ENCODE measurements at places on chromosomes 11 and 22. TPM values are rescaled to one million over a fixed set of nuclear protein-coding genes. Genes with fewer than 3 reads are reported as not detected.

DNA sequence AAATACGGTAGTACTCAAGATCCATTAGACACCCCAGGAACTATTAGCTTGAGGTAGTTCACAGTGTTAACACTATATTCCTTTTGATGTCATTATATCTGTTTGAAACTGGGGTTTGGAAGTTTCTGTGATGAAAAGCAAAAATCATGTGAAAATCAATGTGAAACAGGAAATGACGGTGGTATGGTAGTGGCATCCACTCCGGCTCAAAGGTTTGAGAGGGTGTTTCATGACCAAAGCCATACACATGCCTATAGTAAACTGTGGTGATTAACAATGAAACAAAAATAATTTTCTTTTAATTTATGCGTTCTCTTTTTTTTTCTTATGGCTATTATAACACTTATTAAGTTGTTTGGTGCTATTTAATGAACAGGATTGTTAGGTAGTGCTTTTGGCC, 10.9 kb downstream of the RAB38 start:
- no peak for DNase-seq

- DNase-seq, result no peak
Observed at GRCh38 chr11:92703449-92703830, 266.0 kb upstream of the MTNR1B start.

- DNase-seq, result peak; percentile 89
Observed at GRCh38 chr11:117843666-117844484, 19.3 kb upstream of the FXYD2 start.

GRCh38 chr11:119666061-119666460, 62.9 kb downstream of the NECTIN1 start:
- DNase-seq, result no peak

DNA sequence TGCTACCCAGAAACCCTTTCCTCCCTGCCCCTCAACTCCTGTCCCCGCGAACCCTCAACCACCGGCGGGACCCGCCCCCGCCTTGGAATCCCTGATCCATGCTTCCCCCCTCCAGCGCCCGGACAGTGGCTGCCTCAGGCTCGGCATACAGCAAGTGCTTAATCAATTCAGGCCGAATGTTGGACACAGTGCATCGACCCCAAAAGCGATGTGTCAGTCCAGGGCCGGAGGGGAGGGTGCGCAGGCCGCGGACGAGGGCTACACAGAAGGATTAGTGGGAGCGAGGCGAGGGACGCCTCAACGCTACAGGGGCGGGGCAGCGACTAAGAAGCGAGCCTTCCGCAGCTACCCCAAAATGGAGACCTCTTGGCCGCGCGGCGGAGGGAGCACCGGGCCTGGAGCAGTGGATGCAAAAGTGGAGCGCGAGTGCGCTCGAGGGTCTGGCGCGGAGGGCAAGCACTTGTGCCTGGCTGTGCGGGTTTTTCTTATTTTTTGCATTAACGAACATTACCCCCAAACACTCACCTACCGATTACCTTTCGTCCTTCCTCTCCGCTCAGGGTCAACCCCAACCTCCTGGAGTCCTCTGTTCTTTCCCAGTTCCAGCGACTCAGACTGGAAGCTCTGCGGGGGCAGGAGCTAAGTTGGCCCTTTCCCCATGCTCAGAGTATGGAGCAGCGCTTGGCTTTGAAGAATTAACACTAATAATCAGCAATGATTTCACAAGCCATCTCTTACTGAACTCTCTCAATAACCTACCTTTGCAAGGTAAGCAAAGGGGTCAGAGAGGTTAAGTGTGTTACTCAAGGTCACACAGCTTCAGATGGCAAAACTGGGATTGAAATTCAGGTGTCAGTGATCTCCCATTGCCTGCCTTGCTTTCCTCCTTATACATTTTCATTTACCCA, 30.0 kb upstream of the WNT11 start:
- peak; percentile 84 for DNase-seq

GRCh38 chr11:103862802-103863174, 173.7 kb upstream of the DDI1 start:
- DNase-seq, result no peak

GRCh38 chr11:83583757-83584366, 297.7 kb upstream of the CCDC90B start:
- no peak for DNase-seq

DNA sequence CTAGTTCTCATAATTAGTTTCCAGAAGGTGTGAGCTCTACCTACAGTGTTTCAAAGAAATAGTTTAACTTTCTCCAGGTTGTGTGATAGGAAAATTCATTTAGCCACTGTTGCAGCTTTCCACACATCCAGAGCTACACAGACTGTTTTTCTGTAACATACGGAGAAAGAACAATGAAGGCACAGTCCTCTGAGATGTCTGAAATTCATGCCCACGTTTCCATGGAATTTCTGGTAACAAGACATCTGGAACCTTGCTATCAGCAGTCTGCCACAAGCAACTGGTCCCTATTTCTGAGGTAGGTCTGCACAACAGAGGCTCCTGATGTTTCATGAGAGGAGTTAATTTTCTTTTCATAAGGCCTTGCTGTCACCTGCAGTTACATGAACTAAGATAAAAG, 273.3 kb upstream of the C11orf87 start:
- DNase-seq, result no peak

GRCh38 chr11:73647459-73648100, 1.2 kb downstream of the PLEKHB1 start:
- DNase-seq, result peak; percentile 96

GRCh38 chr11:57982776-57983175, 40.9 kb upstream of the OR9Q1 start:
- DNase-seq, result no peak

DNA sequence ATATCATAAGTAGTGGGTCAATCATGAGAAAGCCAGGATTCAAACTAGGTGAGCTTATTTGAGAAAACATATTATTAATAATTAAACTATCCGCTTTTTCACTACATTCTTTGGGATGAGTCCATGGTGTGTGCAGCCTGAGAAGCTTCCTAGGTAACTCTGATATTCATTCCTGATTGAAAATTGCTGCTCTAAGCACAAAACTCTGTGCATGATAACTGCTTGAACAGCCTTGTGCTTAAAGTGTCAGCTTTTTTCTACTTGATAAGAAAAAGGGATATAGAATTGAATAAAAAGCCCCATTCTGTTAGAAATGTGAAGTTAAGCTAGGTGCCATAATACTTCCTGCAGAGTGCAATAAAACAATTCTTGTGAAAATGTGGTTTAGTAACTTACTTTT, 343.5 kb upstream of the LUZP2 start:
- no peak for DNase-seq

DNA sequence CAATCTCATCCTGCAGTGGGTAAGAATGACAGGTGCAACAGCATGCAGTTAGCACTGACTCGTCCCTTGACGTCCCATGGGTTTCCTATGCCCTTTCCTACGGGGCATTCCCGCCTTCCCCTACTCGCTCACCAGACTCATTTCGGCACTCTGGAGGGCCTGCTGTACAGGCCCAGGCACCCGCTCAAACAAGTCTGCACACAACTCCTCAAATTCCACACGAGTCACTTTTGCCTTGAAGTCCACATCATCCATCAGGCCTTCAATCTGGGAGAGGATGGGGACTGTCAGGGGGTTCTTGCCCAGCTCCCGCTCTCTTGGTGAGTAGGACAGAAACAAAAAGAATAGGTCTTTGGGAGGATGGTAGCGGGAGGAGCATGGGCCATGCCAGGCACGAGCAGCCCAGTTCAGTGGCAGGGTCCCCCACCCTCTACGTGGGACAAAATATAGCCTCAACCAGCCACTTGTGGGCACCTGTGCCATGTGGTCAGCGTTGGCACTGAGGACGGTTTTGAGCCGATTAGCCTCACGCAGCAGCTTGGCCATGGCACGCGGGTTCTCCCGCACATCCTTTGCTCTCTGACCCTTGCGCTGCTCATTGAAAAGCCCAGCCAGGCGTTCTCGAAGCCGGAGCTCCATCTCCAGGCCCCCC, 4.7 kb downstream of the HYOU1 start:
- no peak for DNase-seq

- peak; percentile 20 for DNase-seq
Observed at GRCh38 chr22:39212721-39213376, 31.9 kb downstream of the PDGFB start.

GRCh38 chr11:44785856-44786607, 59.3 kb downstream of the TSPAN18 start:
- no peak for DNase-seq

- DNase-seq, result peak; percentile 58
Observed at GRCh38 chr11:69380921-69381581, 87.1 kb downstream of the MYEOV start.

DNA sequence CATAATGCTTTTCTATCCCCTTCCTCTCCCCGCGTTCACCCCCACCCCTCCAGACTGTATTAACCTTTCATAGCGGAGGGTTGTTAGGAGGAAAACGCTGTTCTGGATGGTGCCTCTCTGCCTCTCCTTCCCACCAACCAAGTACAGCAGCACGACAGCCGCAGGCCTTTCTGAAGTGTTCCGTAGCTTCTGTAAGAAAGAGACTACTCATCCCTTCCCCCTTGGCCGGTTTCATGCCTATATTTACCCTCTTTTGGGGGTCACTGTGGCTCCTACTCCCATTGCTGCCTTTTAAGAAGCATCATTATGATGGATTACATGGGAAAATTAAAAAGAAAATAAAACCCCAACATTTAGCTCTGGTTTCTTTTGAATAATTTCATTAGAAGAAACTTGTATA, 46.5 kb downstream of the ZBTB16 start:
- no peak for DNase-seq

- no peak for DNase-seq
Observed at GRCh38 chr11:115612046-115612730, 108.0 kb upstream of the CADM1 start.

GRCh38 chr11:103949781-103950180, 86.7 kb upstream of the DDI1 start:
- no peak for DNase-seq

DNA sequence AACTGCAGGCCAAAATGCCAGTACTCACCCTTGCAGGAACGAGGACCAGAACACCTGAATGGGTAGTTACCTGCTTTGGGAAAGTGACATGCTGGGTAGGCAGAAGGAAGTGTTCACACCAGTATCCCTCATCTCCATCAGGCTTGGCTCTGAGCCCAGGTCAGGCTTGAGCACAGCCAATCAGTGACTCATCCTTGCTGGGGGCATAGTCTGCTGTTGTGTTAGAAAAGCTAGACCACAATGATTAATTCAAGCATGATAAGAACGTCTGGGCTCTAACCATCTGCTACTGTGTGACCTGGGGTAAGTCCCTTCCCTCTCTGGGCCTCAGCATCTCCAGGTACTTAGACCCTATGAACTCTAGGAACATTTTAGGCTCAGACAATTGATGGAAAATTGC, 450.4 kb downstream of the MIAT start:
- no peak for DNase-seq

DNA sequence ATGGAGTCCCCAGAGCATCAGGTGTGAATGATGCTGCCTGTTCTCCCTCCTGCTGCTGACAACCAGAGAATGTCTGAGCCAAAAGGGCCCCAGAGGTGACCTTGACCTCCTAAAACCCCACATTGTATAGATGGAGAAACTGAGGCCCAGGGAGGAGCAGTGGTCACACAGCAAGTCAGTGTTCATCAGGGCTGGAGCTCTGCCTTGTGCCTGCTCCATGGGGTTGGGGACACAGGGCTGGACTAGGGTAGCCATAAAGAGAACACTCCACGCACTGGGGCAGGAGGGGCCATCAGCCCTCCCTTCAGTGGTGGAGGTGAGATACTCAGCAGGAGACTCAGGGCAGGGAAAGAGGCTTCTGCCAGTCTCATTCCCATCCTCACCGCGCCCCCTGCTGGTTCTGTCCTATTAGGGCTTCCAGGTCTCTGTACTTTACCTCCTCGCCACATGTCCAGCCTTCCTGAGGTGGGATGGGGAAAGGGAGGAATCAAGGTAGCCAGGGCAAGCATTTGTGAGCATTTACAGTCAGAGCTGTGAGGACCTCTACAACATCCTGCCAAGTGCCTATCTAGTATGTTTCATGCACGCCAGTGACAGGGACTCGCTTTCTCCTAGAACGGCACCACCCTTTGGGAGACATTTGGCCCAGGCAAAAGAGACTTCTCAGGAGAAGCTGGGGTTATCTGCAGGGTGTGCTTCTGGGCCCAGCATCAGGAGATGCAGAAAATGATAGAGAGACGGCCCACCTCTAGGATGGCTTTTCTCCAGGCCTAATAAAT, 43.2 kb downstream of the NEU3 start:
- DNase-seq, result peak; percentile 87

DNA sequence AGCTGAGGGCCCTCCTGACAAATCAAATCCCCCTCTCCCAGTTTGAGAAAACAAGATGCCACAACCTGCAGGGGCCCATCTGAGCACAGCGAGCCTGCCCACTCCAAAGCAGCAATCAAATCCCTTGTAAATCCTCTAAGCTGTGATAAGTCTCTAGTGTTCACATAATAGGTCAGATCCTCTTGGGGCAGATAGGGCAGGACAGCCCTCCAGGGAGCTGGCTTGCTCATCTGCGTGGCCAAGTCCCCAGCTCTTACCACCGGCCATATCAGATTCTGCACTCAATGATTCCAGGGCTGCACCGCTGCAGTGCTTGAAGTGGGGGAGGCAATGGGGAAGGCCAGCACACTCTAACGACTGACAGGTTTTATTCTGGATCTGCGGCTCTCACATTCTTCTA, 29.6 kb upstream of the FLI1 start:
- no peak for DNase-seq

Gene SLC43A3
- total RNA-seq, result 117 TPM

Gene C11orf86
- total RNA-seq, result not detected

Gene CADM1
- total RNA-seq, result 222 TPM

Gene TMA7B
- total RNA-seq, result 0.69 TPM

Gene NXPE4
- not detected for total RNA-seq

Gene HBB
- total RNA-seq, result 338 TPM

Gene KIAA1671
- total RNA-seq, result 46.7 TPM

Gene MRGPRX3
- total RNA-seq, result not detected

Gene GRM5
- 0.06 TPM for total RNA-seq

All from upper lobe of right lung (tissue), 1 donor.